Kidney (tissue), 22 donors: ENCODE measurements at places on chromosomes 12 and 14.

DNA sequence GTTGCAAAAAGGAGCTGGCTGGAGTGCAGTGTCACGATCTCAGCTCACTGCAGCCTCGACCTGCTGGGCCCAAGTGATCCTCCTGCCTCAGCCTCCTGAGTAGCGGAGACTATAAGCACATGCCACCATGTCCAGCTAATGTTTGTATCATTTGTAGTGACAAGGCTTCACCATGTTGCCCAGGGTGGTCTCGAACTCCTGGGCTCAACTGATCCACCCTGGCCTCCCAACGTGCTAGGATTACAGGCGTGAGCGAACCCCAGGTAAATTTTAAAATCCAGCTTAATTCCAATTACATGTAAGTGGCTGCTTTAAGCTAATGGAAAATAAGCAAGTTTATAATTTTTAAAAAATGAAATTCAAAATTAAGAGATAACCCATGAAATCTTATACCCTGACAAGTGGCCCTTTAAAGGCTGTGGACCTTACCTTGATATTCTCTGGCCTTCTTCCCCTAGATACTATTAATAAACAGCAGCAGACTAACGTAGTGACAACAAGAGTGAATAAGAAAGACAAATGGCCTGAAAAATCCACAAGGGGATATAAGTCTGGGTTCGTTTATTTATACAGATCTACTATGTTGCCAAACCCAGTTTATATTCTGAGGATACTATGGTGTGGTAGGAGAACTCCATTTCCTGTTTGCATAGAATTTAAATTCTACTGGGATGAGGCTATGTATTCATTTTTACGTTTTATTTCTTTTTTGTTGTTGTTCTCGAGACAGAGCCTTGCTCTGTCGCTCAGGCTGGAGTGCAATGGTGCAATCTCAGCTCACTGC lies 25.6 kb upstream of the SLC2A3 start:
- no peak for DNase-seq

- DNase-seq = no peak
These were observed 160.3 kb upstream of the HIF1A start for GRCh38 chr14:61535032-61535431.

DNA sequence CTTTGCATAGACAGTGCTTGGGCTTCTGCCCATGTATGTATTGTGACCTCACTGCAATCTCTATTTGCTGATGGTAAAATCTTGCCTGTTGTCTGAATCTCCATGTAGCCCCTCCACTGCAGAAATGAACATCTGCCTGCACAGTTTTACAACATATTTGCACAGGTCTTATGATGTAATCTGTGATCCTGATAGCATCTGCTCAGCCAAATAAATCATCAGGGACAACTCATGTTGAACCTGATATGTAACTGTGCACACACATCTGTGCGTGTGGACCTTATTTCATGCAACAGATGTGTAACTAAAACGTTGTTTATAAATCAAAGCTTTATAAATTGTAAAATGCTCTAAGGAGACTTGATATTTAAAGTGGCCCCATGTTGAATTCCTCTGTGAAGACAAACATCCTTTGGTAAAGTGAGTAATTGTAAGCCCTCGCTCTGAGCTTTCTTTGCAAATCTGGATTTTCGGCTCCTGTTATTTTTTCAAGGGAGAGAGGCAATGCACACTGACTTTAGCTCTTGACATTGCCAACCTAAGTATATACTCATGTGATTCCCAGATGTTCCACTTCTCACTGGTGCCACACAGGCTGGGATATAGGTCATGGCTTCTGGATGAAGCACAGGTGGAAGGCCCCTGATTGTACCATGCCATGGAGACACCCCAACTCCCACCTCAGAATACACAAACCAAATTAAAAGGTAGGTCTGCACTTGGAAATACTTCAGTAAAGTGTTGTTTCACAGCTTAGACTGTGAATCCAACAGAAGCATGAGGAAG lies 371.3 kb downstream of the GRIN2B start:
- DNase-seq = no peak

DNA sequence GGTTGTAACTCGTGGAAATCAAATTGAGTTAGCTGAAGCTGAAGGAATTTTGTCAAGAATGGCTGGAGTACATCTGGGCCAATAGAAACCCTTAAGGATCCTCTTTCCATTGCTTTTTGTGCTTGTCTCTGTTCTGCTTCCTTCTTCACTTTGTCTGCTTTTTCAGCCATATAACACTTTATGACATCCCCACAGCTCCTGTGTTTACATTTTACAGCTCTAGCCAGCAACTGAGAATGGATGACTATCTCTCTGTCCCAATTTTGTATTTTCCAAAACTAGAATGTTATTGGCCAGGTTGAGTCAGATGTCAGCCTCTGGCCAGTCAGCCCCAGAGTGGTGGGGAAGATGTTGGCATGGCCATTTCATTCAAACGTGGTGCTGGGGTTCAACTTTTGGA lies 57.6 kb downstream of the PELI2 start:
- no peak for DNase-seq

DNA sequence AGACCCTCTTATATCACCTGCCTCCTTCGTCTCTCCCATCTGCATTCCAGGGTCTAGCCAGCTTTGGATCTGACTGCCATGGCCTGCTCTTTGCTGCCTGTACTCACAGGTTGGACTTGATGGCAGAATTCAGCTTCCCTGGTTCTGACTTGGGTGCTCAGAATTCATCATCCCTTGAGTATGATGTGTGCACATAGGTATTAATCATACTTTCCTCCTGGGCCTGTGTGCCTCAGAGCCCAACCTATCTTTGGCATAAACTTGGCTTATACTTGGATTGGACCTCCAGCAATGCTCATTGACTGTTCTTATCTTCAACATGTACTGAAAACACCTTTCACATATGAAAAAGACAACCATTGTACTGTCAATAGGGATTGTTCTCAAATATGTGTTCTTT lies 70.7 kb upstream of the LMNTD1 start:
- DNase-seq = no peak

DNA sequence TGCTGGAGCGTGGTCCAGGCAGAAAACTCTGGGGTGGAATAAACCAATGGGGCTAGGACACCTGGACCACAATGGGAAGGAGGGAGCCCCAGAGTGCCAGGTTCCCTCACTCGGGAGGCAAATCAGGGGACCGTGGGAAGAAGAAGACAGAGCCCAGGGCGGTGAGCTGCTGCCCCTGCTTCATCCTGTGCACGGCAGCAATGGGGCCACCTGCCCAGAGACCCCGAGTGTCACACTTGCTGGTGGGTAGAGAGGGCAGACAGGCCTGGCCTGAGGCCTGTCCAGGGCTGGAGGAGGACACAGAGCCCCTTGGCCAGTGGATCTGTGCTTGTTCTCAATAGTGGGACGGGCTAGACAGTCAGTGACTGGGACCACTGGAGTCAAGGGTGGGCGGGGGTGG lies 58.2 kb downstream of the DIO3 start:
- DNase-seq = no peak

DNA sequence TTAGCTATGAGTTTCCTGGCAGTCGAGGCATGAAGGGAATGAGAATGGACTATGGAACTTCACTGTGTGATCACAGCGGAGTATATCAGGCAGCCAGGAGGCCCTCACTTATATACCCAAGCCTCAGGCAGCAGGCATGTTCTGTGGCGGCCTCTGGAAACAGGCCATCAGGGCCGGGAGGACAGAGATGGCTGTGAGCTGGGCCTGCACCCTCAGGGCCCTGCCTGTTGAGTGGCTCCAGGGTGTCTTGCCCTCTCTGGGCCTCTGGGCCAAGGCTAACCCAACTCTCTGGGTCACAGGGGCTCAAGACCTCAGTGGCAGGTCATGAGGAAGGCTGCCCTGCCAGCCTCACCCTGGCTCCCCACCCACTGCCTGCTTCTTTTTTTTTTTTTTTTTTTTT lies 33.9 kb upstream of the RCOR1 start:
- DNase-seq = no peak

GRCh38 chr12:66925083-66925482 lies 246.2 kb upstream of the GRIP1 start:
- DNase-seq = no peak

DNA sequence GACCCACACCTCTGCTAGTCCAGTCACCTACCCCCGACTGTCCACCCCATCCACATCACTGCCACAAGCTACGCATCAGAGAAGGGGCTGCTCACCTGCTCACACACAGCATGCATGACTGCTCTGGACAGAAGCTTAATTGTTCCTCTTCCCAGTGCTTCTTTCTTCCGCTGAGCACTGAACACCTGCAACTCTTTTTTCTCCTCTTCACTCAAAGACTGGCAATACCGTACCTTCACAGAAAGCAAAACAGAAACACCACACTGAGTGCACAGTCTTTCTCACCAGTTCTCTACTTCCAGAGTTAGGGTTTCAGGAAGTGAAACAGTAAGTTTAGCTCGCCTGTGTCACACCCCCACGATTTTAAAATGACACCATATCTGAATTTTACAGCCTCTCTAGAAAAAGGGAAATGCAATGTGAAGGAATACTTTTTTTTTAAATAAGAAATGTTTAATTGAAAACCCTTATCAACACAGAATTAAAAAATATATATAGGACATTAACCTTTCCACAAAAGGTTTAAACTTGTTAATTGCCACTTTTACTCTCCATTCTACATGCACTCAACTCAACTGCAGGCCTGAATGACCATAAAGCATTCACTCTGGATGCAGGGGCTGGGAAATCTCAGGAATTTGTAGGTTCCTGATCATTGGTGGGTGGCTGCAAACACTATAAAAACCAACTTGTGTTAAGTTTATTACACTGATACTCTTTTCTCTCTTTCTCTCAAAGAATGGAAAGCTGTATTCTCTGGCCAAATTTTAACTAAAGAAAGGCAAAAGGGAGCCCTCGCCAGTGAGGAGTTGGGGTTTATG lies 120.0 kb downstream of the PRICKLE1 start:
- peak; percentile 54 for DNase-seq

- peak; percentile 41 for DNase-seq
These were observed 24.2 kb upstream of the MMP17 start for GRCh38 chr12:131803961-131804521.

- no peak for DNase-seq
These were observed 6.5 kb downstream of the CLSTN3 start for GRCh38 chr12:7136676-7137075.

DNA sequence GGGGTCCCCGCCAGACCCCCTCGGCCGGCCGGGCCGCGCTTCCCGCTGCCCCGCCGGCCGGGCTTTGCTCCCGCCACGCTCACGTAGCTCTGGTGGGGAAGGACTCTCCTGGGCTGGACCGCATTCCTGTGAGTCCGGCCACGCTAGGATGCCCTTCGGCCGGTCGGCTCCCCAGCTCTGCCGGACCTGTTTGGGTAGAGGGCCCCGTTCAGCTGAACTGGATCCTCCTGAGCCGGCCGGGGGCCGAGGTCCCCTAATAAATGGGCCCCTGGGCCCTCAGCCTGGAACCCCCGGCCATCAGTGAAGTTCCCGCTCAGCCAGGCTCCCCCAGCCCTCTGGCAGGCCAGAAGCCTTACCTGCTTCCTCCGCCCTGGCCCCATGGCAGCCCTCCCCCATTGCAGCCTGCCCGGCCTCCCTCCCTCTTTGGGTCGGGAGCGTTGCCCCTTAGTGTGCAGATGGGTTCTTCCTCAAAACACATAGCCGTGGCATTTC lies 593 bp downstream of the UNC119B start:
- peak; percentile 84 for DNase-seq

GRCh38 chr12:96323906-96324305 lies 76.3 kb downstream of the CDK17 start:
- no peak for DNase-seq

DNA sequence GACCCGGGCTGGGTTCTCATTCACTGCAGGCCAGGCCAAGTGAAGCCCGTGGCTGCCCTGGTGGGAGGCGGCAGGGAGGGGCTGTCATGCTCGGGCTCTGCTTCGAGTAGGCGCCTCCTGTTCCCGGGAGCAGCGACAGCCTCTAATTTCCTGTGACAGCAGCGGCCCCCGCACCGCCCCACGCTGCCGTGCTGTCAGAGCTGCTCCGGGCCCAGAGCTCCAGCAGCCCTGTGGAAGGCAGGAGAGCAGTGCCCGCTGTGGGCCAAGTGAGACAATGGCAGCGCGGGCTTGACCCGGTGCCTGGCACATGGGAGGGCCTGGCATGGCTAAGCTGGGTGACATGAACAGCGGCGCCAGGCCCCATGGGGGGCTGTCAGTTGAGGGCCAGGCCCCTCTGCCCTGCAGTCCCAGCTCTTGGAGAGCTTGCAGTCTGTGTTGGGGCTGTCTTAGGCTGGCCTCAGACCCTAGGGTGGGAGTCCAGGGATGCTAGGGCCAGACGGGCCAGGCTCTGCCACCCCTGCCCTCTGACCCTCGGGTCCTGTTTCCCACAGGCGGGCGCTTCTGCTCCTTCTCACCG lies 5.1 kb downstream of the TRMT61A start:
- DNase-seq = no peak

- peak; percentile 59 for DNase-seq
These were observed 30.1 kb downstream of the NRDE2 start for GRCh38 chr14:90301668-90302090.

- no peak for DNase-seq
These were observed 79.7 kb downstream of the SAMD4A start for GRCh38 chr14:54646626-54647025.

- DNase-seq = no peak
These were observed 56.6 kb upstream of the SCN8A start for GRCh38 chr12:51534216-51535074.

- no peak for DNase-seq
These were observed 7.1 kb downstream of the DTX1 start for GRCh38 chr12:113063396-113064350.

DNA sequence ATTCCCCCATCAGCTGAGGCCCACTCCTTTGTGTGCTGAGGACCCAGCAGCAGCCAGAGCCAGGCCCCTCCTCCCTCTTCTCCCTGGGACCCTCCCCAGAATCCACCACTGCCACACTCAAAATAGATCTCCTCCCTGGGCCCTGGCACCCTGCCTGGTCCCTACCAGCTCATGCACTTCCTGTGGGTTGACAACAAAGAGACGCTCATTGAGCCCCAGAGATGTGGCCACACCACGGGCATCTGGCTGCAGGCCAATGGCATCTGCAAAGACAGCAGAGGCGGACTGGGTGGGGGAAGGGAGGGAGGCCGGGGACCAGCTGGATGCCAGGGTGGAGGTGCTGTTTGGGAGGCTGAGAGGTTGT lies 16.0 kb upstream of the ENDOU start:
- peak; percentile 77 for DNase-seq

DNA sequence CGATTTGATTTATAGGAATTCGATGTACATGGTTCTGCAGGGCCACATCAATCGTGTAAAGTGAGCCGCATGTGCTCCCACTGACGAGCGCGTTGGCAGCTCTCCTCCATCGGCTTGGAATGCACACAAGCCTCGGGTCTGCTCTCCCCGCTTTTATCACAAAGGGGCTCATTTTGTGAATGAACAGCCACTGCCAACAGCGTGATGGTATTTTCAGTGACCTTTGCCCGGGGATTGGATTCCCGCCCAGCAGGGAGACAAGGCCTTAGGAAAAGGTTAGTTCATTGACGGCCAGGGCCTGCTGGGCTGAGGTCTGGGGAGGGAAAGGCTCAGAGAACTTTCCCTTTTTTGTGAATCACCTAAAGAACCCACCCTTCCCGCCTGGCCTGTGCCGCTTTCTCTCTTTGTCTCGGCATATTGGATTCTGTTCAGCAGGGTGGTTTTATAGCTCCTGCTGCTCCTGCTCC lies 232.1 kb downstream of the MSRB3 start:
- peak; percentile 73 for DNase-seq

- DNase-seq = no peak
These were observed 156.3 kb downstream of the DPF3 start for GRCh38 chr14:72737560-72737943.
